Naive thymus-derived CD8-positive, alpha-beta T cell (primary cell): ENCODE measurements at places on chromosomes 2 and 18.

DNA sequence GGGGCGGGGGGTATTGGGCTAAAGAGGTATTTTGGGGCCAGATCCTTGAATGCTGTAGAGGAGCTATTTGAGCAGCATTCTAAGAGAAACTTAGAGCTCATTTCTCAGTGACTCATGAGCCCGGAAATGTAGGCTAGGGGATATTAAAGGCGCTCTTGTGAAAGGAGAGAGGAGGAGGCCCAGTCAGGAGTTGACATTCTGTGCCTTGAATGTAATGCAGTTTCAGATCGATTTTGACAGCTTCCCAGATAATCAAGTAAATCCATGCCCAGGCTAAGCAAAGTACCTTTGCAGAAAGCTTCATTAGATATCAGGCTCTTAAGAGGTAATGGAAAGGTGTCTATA is 1.5 kb downstream of the CAB39 start:
- no peak for DNase-seq

GRCh38 chr2:30164131-30164925 is 17.5 kb downstream of the YPEL5 start:
- DNase-seq = peak; percentile 24

DNA sequence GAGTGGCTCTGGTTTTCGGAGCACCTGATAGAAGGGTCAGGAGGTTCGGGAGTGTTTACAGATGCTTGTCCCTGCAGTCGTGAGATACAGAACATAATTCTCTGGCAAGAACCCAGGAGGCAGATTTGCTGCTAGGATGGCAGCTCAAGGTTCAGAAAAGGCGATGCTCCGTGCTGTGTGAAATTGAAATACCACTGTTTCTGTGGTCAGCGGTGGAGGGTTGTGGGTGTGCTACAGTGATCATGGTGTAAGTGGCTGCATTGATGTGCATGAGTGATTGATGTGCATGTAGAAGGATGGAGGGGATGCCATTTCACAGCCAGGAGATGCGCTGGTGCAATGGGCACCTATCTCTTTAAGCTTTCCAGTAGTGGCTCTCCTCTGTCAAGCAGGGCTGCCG is 322.1 kb downstream of the GALR1 start:
- no peak for DNase-seq

DNA sequence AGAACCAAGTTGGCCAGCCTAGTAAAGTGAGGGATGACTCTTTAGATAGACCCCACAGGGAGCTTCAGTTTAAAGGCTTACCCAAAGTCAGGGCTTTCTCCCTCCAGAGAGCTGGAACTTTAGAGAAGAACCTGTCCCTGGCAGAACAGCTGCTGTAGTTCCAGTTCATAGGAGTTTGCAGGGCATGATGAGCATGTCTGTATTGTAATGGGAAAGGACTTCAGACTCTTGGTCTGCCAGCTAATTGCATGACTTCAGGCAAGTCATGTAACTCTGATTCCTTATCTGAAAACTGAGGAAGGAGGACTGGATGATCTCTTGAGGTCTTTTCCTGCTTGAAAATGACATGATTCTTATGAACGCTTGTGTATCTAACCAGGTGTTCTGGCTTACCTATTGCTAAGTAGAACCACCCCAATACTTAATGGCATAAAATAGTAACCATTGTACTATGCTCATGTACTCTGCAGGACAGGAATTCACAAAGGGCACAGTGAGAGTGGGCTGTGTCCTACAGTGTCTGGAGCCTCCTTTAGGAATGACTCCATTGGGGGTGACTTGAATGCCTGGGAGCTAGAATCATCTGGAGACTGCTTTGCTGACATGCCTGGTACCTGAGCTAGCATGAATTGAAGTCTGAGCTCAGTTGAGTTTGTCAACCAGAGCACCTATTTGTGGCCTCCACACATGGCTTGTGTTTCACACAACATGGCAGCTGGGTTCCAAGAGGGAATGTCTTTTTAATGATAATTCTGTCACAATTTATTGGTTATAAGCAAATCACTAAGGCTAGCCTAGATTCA is 18.9 kb downstream of the SP5 start:
- DNase-seq = no peak

- DNase-seq = peak; percentile 57
These were observed 52.5 kb upstream of the GPR17 start for GRCh38 chr2:127593228-127594115.

DNA sequence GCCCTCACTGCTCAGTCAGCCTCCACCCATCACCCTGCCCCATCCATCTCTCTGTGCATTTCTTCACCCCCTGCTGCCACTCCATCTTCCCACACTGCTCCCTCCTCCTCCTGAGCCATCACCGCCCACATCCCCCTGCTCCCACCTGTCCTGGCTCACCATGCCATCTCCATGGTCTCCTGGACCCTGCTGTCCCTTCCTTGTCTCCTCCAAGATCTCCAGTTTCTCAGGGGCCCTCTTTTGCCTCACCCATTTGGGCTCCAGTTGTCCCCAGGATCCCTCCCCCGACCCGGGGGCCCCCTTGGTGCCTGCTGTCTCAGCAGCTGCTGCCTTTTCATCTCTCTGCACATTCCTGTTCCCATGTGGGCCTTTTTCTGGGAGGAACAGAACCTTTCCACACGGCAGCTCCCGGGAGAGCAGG is 10.6 kb downstream of the SPEG start:
- DNase-seq = no peak

DNA sequence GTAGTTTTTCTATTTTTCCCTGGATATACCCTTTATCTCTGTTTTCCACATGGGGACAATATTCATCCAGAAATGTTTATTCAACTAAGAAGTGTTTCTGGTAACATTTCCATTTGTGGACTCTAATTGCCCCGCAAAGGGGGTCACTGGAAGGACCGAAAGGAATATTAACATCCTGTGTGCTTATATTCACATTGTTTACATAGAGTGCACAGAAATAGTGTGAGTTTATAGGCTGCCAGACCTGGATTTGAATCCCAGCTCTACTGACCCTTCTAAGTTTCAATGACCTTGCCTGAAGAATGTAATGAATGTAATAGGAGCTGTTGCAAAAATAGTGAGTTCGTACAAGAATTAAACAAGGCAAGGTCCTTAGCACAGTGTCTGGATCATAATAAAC is 152.9 kb upstream of the NCKAP5 start:
- no peak for DNase-seq
